ENCODE measurements at places on chromosomes 3 and 15.
A peak's percentile ranks its signal among the peaks of the same experiment; 100 is the strongest.

DNA sequence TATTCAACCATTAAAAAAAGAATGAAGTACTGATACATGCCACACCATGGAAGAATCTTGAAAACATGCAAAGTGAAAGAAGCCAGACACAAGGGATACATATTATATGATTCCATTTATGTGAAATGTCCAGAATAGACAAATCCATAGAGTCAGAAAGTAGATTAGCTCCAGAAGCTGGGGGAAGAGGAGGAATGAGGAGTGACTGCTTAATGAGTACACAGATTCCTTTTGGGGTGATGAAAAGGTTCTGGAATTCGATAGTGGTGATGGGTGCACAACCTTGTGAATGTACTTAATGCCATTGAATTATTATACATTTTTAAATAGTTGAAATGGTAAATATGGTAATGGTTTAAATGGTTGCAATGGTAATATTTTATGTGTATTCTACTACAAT is 90.6 kb upstream of the SPATA12 start:
- DNase-seq = no peak

DNA sequence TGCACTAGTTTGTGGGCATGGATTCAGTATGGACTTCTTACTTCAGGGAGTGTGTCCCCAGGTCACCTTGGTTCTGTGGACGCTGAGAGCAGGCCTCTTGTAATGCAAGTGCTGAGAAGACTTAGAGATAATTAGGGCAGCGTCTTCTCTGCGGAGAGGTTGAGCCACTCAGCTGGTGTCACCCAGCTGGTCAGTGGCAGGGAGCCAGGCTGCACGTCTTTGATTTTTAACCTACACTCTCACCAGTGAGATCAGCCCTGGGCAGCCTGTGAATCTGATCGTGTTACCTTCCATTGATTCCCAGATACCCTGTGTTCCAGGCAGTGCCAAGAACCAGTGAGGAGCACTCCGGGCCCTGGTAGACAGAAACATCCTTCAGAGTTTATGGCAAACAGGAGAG is 92.6 kb downstream of the SLCO3A1 start:
- DNase-seq = no peak

DNA sequence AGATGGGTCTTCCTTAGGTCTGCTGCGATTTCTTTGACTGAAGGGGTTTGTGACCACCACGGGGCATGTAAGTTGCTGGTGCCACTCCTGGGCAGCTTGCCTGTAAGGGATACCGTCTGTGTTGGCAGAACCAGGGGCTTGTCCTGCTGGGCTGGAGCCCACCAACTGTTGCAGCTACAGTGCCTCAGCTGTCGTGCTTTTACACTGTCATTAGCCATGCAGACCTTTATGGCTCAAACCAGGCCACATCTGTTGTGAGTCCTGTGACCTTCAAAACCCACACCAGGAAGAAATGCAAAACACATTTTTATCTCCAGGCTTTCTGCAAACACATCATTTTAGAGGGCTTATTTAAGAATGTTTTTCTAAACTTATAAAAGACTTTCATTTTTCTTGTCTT is 168.7 kb downstream of the PTPRG start:
- no peak for DNase-seq

- no peak for DNase-seq
Observed at GRCh38 chr3:89577637-89578530, 470.5 kb downstream of the EPHA3 start.

- no peak for DNase-seq
Observed at GRCh38 chr15:28963711-28964081, 77.9 kb downstream of the APBA2 start.

- no peak for DNase-seq
Observed at GRCh38 chr3:87009271-87009670, 18.3 kb upstream of the VGLL3 start.

GRCh38 chr3:16658925-16659793 is 53.9 kb upstream of the DAZL start:
- DNase-seq = no peak

DNA sequence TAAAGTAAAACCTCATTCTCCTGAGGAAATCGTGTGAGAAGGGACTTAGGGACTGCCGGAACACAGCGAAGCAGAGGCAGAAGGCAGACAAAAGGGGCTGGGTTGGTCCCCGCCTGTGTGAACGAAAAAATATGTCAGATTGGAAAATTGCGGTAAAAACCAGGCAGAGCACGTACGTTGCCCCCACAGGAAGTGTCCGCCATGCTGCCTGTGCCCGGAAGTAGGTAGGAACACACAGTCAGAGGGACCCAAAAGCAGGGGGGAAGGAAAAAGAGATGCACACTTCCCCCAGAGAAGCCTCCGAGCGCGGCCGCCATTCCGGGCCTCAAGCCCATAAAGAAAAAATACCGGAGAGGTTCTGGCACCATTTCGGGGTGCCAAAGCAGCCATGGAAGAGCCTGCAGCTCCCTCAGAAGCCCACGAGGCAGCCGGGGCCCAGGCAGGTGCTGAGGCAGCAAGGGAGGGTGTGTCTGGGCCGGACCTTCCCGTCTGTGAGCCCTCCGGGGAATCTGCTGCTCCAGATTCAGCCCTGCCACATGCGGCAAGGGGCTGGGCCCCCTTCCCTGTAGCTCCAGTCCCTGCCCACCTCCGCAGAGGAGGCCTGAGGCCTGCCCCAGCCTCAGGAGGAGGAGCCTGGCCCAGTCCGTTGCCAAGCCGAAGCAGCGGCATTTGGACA is at the start of gene MKRN3:
MKRN3 (plus strand) TSS at position 280 of the 676 bp plus-strand sequence; CDS start at position 389, 109 bp downstream.
- DNase-seq = peak; percentile 14

DNA sequence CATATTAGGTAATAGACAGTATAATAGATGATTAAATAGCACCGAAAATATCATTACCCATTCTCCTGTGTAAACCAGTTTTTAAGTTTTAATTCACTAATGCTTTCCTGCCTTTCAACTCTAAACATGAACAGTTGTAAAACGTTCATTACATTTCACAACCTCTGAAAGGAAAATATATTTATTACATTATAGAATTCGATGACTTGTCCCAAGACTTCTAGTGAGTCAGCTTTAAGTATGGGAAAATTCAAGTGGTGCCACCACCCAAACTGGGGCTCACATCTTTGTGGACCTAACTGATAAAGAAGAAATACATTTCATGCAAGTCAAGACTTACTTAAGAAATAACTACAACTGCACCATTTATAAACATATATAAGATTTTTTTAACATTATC is 2.0 kb downstream of the TRIM59 start:
- no peak for DNase-seq

DNA sequence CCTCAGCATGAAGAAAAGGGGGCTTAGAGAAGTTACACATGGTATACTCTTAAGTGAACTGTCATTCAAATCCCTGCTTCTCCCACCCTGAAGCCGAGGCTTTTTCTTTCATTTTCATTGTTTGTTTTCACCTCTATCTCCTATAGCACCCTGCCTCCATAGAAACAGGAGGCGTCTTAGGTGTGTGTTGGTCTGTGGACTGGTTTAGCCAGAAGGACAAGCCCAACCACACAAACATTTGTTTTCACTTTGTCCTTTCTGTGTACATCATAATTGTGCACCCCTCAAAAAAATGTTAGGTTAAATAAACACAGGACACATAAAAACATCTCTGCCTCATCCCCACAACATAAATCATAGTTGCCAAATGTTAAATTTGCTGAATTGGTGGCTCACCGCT is 73.3 kb upstream of the UBE2E2 start:
- DNase-seq = no peak

GRCh38 chr15:50605462-50605861 is 59.0 kb upstream of the USP50 start:
- DNase-seq = no peak

DNA sequence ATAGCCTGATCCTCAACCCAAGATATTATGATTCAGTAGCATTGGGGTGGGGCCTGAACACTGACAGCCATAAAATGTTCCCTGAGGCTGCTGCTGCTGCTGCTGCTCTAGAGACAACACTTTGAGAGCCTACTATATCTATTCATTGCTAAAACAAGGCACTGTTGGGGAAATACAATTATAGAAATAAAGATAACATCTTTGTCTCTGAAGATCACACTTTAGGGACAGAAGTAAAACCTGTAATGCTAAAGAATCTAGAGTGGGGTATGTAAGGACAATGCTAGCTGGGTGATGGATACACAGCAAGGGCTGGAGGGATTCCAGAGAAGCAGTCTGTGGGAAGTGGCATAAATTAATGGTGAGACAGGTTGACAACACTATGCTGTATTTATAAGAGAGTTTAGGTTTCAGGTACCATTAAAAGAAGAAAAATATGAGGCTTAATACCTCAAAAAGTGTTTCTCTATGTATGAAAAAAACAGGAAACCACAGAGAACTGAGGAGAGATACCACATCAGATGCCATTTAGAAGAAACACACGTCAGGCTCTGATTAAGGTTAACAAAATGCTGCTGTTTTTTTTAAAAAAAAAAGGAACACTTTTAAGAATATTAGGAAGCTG is 115.9 kb downstream of the CBLB start:
- no peak for DNase-seq

GRCh38 chr3:50259432-50260026 is 9.4 kb upstream of the SEMA3B start:
- no peak for DNase-seq

GRCh38 chr3:73479325-73479724 is 145.4 kb downstream of the PDZRN3 start:
- DNase-seq = no peak

GRCh38 chr3:112074616-112075497 is 11.3 kb upstream of the C3orf52 start:
- no peak for DNase-seq

DNA sequence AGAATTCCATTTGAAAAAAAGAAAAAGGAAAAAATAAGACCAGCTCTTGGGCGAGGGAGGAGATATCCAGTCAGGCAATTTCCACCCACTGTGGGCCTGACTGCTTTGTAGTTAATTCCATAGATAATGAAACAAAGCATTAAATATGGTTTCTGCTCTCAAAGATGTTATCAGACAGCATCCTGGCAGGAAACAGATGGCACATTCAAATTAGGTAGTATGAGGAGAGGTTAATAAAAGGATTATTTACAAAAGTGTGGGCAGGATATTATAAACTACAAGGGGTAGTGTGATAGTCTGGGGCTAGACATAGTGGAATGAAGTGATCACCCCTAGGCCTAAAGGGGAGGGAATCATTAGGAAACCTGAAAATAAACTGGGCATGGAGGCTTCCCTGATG is 193.2 kb downstream of the CLSTN2 start:
- DNase-seq = no peak

- DNase-seq = no peak
Observed at GRCh38 chr3:133376810-133377209, 23.0 kb upstream of the BFSP2 start.

GRCh38 chr3:50525987-50526386 is 22.6 kb upstream of the CACNA2D2 start:
- DNase-seq = no peak

- no peak for DNase-seq
Observed at GRCh38 chr3:33989229-33989628, 190.8 kb downstream of the PDCD6IP start.

DNA sequence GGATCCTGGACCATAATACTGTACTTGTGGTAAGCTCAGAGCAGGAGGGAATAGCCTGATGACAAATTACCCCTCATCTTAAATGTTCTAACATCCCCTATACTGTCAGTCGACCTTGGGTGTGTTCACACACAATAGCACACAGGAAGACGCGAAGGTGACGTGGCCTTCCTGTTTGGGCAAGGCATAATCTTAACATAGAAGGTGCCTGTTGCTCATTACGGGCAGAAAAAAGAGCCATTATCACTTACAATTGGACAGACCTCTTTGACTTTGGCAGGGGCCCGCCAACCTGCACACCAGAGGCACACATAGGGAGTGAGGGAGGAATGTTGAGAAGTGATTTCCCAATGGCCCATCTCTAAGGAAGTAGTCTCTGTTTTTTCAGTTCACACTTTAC is 144.2 kb downstream of the ANO10 start:
- DNase-seq = peak; percentile 43

DNA sequence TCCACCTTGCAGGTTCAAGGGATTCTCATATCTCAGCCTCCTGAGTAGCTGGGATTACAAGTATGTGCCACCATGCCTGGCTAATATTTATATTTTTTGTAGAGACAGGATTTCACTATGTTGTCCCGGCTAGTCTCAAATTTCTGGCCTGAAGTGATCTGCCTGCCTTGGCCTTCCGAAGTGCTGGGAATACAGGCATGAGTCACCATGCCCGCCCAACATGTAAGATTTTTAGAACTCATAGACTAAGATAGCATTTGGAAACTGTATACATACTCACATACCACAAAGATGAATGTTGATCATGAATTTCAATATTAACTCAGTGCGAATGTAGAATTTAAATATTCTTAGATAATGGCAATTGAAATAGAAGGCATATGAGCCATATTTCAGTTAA is 718.9 kb downstream of the NLGN1 start:
- DNase-seq = no peak

DNA sequence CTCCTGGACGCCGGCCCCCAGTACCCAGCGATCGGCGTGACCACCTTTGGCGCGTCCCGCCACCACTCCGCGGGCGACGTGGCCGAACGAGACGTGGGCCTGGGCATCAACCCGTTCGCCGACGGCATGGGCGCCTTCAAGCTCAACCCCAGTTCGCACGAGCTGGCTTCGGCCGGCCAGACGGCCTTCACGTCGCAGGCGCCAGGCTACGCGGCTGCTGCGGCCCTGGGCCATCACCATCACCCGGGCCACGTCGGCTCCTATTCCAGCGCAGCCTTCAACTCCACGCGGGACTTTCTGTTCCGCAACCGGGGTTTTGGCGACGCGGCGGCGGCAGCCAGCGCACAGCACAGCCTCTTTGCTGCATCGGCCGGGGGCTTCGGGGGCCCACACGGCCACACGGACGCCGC is 956 bp downstream of the ZIC1 start:
- no peak for DNase-seq

GRCh38 chr3:120113128-120114116 is 19.2 kb upstream of the GSK3B start:
- no peak for DNase-seq

DNA sequence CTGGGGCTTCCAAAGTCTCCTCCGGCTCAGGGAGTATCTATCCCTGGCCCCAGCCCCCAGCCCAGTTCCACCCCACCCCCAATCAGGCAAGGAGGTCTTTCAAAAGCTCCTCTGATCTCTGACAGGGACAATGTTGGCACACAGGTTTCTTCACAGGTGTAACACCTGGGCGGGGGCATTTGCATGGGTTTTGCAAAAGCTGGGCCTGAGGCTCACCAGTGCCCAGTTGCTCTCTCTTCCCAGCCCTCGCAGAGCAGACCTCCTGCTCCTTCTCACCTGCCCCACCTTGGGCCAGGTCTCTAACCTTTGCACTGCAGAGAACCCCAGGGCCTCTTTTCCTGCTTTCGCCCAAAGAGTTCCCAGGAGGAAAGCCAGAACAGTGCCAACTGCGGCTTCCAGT is 8.6 kb upstream of the CSK start:
- no peak for DNase-seq

DNA sequence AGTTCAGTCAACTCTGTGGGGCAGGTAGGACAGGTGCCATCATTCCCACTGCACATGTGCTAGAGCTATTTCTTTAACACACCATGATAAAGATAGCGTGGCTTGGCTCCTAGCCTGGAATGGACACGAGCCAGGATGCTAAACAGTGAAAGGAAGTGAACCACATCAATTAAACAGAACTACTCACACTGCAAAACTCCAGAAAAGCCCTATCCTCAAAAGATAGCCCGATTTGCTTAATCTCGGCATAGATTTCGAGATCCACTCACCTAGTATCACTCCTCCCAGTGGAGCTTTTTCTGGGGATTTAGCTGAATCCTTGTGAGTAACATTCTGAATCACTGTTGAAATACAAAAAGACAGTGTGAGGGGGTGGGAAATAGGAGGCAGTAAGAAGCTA is 118.0 kb downstream of the ABI3BP start:
- no peak for DNase-seq

Data from stimulated activated CD8-positive, alpha-beta memory T cell treated with anti-CD3 and anti-CD28 coated beads, Interleukin-7, amount 100 ng/mL, for 1 hour (primary cell).